ENCODE measurements at places on chromosomes 2 and 18.

- no peak for DNase-seq
Measured at GRCh38 chr2:96249654-96250053, 16.1 kb downstream of the TMEM127 start.

GRCh38 chr2:72573232-72573631, 252.6 kb downstream of the EXOC6B start:
- DNase-seq: no peak

DNA sequence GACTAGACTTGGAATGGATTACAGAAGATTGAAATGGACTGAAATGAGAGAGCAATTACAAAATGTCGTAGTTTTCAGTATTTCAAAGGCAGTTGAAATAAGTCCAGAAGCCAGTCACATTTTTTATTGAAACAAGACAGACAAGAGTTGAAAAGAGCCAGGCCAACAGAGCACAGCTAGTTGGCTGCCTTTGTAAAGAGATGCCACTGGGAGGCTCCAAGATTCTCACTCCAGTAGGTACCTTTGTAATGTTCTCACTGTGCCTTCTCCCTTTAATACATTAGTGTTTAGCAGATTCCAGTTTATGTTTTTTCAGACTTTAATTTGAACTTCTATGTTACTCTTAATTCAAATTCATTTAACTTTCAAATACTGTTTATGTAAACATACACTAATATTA, 234.8 kb downstream of the DSEL start:
- no peak for DNase-seq

GRCh38 chr2:143501106-143501676, 372.0 kb downstream of the ARHGAP15 start:
- DNase-seq: no peak

DNA sequence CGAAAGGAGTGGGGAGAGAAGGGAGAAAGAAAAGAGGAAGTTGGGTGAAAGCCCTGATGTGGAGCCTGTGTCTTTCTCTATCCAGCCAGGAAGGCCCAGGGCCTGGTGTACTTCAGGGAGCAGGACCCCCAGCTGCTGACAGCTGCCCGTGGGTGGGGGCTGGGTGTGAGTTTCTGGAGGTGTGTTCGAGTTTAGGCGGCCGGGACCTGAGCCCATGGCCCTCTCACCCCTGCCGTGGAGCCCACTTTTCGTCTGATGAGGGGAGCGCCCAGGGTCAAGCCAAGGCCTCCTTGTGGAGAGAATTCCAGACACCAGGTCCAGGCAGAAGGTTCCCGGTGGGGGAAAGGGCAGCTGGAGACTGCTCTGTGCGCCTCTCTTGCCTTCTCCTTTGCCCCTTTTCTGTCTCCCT, 2.2 kb downstream of the SIX3 start:
- DNase-seq: no peak

DNA sequence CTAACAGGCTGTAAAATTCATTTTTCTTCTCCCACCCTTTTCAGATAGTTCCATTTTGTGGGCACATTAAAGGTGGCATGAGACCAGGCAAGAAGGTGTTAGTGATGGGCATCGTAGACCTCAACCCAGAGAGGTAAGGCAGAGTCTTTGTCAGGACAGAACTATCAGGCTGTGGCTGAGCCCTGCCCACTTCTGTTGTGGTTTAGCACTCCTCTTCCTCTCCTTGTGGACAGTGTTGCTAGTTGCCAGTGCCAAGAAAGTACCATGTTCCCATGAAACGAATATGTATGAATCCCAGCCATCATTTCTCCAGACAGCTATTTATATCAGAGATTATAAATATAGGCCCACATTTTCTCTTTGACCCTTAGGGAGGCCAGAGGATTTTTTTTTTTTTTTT, 1.6 kb downstream of the LGALSL start:
- no peak for DNase-seq

GRCh38 chr18:42437646-42438045, 482.6 kb downstream of the PIK3C3 start:
- peak; percentile 30 for DNase-seq

GRCh38 chr2:178211943-178212342, 17.6 kb downstream of the OSBPL6 start:
- DNase-seq: no peak

DNA sequence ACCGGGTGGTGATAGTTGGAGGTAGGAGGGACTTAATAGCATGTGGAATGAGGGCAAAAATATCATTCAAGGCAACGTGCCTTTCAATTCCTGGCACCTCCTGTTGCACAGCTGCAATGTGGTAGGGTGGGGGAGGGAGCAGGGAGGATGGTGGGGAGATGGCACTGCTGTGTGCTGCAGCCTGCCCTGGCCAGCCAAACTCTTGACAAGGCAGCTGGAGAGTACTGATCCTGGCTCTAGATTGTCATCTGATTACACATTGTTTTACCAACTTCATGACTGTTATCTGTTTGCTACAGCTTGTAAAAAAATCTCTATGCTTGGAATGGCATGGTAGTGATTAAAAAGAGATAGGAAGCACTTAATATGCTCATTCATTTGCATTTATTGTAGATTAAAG, 47.7 kb downstream of the PLCL1 start:
- peak; percentile 25 for DNase-seq

DNA sequence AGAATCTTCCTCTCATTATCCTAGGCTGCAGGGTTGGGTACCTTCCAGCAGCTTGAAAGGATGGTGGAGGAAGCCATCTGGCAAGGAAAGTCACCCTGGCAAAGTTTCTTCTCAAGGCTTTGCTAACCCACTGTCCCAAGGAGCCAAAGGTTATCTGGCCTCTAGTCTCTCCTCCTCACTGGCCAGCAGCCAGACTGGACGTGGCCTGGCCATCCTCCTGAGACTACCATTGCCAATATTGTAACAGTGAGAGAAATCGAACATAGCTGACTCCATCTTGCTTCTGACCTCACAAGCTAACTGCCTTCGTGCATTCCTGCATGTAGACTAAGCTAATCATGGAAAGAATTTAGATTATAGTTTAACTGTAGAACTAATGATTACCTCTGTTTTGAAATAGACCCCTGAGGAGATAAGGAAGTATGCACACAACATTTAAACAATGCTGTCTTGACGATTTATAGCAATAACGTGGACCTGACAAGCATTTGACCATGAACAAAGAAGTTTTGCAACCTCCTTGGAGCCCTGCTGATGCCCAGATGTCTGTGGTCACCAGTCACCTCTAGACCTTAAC, 7.8 kb upstream of the ANXA4 start:
- DNase-seq: peak; percentile 57

- DNase-seq: no peak
Measured at GRCh38 chr2:59674100-59674499, 879.4 kb downstream of the BCL11A start.

DNA sequence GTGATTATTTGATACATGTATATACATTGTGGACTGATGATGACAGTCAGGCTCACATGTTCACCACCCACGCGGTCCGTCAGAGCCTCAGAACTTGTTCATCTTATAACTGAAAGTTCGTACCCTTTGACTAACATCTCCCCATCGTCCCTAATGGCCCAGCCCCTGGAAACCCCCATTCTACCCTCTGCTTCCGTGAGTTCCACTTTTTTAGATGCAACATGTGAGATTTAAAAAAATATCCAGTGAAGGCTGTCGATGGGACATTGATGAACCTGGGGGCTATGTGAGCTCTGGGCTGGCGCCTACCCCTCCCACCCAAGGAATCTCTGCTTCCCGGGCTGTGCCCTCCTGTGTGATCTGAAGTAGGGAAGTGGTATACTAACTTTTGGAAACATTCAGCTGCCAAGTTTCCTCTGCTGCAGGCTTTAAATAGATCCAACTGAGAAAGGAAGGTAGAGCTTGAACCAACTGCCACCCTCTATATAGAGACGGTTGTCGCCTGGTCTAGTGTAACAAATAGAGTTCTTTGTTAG, 163.8 kb downstream of the FAM210A start:
- no peak for DNase-seq

Measured in left ventricle myocardium superior (tissue), 1 donor.